ENCODE measurements at places on chromosomes 7 and 10.

GRCh38 chr10:93300288-93300917 is 181.7 kb downstream of the MYOF start:
- no peak for DNase-seq

DNA sequence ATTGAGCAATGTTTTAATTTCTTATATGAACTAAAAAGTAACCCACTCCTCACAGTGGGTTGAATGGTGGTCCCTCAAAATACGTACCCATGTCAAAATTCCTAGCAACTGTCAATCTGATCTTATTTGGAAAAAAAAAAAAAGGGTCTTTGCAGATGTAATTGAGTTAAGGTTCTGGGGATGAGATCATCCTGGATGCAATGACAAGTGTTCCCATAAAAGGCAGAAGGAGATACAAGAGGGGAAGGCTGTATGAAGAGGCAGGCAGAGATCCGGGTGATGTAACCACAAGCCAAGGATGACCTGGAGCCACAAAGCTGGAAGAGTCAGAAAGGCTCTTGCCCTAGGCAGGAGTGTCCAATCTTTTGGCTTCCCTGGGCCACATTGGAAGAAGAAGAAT is 516.3 kb upstream of the MKI67 start:
- DNase-seq = no peak

DNA sequence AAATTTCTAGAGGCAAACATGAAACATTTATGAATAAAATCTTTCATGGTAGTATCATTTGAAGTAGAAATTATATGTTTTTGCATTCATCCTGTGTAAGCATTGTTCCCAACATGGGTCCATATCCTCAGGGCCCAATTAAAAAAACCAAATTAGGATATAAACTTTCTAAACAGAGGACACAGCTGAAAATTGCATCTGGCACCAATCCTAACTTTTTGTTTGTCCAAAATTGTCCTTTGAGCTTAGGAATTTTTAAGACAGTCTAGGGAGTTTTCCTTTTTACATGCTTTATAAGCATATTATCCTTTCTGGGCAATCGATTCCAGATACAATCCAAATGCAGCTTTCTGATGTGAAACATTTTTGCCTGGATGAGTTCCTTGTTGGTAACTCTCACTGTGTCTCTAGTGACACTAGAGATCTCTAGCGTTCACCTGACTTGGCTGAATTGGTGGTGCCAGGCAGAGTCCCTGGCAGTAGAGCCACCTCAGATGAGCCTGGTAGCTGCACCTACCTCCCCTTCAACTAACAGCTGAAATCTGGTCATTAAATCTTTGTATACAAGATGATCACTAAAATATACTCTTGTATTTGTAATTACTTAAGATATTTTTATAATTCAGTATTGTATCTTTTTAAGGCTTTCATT is 137.6 kb upstream of the SAMD8 start:
- DNase-seq = no peak

GRCh38 chr7:134474828-134475227 is 15.9 kb upstream of the AKR1B1 start:
- no peak for DNase-seq

DNA sequence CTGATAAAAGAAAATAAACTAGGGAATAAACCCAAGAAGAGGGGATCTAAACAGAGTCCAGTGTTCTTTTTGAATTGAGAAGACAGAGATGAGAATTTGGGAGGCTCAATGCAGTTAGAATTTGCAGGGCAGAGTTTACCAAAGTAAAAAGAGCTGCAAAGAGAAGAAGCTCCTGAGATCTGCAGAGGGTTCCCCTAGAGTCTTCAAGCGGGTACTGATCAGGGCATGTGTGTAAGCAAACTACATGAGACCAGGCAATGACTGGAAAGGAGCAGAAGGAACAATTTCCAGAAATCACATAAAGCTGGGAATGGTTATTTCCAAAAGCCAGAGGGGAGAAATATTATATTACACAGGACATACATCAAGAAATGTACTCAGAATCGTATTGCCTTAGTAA is 58.1 kb upstream of the TES start:
- no peak for DNase-seq

- DNase-seq = no peak
These were observed 122.2 kb upstream of the LRGUK start for GRCh38 chr7:134004829-134005505.

- DNase-seq = no peak
These were observed 3.9 kb upstream of the CUEDC2 start for GRCh38 chr10:102436312-102436711.

DNA sequence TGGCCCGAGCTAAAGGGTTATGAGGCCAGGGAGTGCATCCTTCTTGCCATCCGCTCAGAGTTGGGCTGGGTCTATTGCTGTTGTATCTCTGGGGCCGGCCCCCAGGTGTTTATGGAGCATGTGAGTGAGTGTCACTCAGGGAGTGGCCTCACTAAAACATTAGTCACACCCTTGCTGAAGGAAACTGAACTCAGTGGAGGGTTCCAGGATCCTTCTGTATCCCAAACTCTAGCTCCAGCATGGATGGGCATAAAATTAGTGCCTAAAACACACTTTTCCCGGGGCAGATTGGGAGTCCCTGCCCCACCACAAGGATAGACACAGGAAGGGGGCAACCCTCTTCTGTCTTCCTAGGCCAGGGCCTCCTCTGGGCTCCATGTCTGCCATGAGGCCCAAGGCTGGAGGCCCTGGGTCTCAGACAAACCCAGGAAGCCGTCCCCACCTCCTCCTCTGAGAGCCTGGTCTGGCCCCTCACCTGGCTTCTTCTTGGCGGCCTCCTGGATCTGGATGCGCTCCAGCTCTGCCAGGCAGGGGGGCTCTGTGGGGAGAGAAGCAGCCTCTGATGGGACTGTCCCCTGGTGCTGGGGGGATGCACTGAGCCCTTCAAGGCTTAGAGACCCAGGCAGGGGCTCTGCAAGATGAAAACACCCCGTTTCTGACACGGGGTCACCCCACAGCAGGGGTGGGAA is 24.5 kb downstream of the SPOCK2 start:
- no peak for DNase-seq

DNA sequence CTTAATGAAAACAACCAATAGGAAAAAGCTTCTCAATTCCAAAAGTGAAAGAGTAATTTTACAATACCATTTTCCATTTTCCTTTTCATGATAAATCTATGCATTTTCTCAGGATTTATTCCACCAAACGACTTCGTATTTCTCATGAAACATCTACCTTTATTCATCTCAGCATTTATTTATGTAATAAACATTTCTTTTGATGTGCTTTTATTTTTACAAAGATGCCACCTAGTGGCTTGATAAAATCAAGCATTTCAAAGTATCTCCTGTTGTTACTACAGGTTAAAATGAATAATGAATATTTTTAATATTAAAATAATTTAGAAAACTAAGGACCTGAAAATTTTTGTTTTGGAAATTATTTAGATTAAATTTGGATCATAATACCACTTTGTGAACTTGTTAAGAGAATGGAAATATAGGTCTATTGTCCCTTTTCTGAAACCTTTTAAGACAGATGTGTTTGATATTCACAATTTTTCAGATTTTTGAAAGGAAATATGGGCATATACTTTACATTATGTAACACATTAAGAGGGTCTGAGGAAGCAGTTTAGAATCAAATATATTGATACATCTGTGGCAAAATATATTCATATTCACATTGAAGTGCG is 2.7 kb upstream of the IQUB start:
- no peak for DNase-seq

GRCh38 chr7:157769086-157769485 is 432.3 kb downstream of the DNAJB6 start:
- no peak for DNase-seq

DNA sequence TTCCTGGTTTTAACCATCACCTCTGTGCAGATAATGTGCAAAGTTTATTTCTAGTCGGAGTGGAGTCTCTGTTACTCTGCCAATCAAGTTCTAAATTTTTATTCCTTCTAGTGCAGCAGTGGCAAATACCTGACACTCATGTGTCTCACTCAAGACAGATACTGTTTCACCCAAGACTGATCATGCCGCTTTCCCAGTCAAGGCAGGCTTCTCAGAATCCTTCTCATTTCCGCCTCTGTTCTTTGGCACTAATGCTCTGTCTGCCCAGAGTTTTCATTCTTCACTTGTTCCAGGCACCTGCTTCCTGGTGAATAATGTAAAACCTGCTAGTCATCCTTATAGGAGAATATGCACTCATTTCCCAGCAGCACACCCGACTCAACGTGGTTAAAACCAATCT is 24.7 kb downstream of the MET start:
- DNase-seq = no peak

DNA sequence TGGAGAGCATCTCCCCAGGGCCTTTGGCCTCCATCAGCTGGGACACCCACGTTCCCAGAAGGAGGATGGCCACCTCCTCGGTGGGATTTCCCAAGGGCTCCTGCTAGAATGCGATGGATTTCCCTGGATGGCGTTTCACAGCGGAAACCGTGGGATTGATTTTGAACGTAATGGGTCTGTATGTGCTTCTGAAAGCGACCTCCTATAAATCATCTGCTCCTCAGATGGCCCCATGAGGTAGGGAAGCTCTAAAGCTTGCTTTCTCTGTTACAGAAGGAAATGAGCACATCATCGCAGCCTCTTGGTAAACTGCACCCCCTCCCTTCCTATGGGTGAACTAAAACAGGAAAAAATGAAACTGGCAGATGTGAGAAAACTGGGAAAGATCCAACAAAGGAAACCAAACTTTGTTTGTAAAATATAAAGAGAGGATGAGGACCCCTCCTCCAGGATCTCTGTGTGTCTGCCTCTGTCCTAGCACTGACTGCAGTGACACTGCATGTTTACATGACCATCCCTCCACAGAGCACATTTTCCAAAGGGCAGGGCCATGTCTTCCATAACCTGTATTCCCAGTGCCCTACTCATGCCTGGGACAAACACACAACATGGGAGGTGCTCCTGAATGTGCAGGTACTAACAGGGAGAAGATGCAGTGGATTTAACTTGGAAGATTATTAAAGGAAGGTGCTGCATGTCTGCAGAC is 57.6 kb downstream of the LYZL1 start:
- DNase-seq = no peak

GRCh38 chr7:103640031-103640779 is 194.2 kb upstream of the SLC26A5 start:
- DNase-seq = no peak

- DNase-seq = no peak
These were observed 143.2 kb upstream of the MGMT start for GRCh38 chr10:129323879-129324278.

GRCh38 chr7:52682993-52683392 is 352.4 kb upstream of the POM121L12 start:
- no peak for DNase-seq

GRCh38 chr7:152148706-152149105 is 123.2 kb downstream of the GALNT11 start:
- DNase-seq = no peak

GRCh38 chr10:27771231-27771630 is 25.6 kb upstream of the MKX start:
- no peak for DNase-seq

DNA sequence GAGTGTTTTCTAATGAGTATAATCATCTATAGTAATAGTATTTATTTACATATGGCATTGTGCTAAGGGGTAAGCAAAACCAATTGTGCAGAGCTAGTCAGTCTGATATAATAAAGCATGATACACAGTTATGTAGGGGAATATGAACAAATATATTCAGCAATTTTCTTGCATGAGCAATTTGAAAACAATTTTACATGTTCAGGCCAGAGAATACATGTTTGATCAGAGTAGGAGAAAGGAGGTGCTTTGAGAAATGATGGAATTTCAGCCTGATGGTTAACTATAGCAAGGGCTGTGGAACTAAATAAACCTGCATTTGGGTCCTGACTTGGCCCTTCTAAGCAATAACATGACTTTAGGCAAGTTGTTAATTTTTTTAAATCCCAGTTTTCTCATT is 214.5 kb downstream of the TWIST1 start:
- DNase-seq = no peak

- DNase-seq = no peak
These were observed 48.4 kb downstream of the CACNA2D1 start for GRCh38 chr7:82395147-82395546.

- DNase-seq = no peak
These were observed 169.8 kb upstream of the GPR26 start for GRCh38 chr10:123496375-123496774.

DNA sequence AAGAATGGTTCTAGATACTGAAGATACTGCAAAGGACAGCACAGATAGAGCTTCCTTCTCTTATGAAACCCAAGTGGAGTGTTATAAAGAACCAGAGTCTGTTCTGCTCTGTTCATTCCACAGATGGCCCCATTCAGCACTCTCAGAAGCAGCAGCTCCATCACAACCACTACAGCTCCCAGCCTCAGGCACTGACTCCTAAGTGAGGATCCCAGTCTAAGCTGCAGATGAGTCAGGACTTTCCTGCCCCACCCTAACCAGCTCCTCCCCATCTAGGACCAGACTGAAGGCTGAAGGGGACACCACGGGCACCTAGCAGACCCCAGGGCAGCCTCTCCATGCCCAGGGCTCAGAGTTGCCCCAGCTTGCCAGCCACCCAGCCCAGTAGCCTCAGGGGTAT is 379.8 kb downstream of the GRID1 start:
- no peak for DNase-seq

- DNase-seq = no peak
These were observed 308.5 kb downstream of the WDR11 start for GRCh38 chr10:121159670-121160069.

DNA sequence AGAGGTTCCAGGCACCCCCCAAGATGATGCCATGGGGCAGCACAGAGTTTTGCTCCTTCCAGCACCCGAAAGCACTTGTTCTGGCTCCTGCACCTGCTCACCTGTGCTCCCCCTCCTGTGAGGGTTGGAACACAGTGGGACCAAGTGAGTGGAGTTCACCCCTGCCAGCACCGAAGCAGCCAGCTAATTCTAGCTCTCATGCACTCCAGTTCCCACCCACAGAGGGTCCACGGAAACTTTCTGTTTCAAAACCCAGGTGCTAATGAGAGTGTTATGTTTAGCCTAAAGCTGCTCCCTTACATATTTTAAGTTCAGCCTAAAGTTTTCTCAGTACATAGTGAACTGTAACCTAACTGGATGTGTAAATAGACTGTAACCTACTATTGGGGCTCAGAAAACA is 42.6 kb upstream of the SLC35G1 start:
- DNase-seq = no peak

All from NCI-H774 (cell line).